Spleen (tissue), 13 donors: ENCODE measurements at places on chromosomes 3 and 15. TPM values are rescaled to one million over a fixed set of nuclear protein-coding genes. Genes with fewer than 3 reads are reported as not detected.

DNA sequence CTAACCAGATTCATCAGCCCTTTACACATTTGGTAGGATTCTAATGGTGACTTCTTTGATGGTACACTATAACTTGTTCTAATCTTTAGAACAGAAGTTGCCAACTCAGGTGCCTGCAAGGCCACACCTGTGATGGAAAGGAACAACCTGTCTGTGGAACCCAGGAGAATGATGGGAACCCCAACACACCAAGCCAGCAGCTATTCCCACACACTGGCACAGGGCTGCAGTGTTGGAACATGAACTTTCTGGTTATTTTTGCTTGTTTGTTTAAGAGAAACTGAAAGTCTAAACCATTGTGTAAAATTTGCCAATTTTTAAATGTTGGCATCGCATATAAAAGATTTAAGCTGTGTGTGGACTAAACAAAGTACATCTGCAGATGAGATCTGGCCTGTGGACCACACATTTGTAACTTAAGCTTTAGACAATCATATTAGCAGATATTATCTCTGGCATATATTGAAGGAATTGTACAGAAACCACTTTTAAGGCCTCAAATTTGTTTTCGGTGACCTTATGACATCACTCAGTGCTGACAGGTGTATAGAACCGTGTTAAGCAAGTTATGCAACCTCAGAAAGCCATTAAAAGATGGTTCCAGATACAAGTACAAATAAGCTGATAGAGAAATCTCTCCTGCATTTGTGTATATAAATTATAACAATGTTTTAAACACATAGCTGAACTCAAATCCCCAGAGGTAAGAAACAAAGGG, 242.9 kb downstream of the SLC9A9 start:
- DNase-seq: no peak

GRCh38 chr3:119885746-119886530, 104.0 kb downstream of the NR1I2 start:
- DNase-seq: no peak

GRCh38 chr3:110598847-110599490, 472.6 kb upstream of the NECTIN3 start:
- DNase-seq: no peak

GRCh38 chr3:157201648-157202278, 41.8 kb upstream of the CCNL1 start:
- DNase-seq: no peak

Gene SCAANT1
- not detected for total RNA-seq

DNA sequence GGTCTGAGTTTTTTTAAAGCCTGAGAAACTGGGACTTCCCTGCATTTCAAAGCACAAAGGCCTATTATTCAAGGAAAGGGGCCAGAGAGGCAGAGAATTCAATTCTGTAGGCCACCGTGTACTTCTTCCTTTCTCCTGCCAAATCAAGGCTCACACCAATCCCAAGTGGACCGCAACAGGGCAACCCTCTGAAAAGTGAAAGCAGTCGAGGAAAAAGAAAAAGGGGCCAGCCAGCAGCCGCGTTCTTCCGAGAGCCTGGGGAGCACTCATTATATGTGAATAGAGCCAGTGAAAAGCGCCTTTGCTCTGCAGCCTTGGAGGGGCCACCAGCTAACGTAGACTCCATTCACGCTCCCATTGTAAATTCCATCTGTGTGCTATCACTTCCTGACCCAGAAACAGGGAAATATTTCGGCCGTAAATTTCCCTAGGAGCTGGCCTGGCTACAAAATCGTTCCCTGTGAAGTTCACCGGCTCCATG, 45.9 kb upstream of the THUMPD3 start:
- DNase-seq: no peak

DNA sequence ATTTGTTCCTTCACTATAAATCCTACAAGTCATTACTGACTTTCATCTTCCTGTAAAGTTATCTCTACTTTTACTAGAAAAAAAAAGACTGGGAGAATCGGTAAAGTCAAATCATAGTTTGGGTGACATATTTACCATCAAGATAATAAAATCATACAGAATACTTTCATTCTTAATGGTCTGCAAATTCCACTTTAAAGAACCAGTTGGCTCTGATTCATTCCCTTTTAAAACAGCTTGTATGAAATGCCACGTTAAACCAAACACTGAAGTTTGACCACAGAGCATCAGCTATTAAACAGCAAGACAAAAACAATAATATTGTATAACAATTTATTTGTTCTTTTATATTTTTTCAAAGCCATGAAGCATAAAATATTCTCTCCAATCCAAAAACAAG, 100.7 kb downstream of the FBN1 start:
- no peak for DNase-seq

Gene SEMA3B
- 4.5 TPM for total RNA-seq

Gene DUOXA2
- total RNA-seq: not detected

Gene PIGZ
- total RNA-seq: 2.7 TPM

GRCh38 chr15:60004009-60004845, at the start of gene FOXB1:
FOXB1 (plus strand) TSS chr15:60004311; CDS start chr15:60004964, 653 bp downstream.
- no peak for DNase-seq

GRCh38 chr15:65249641-65250040, 37.0 kb downstream of the PARP16 start:
- DNase-seq: no peak

DNA sequence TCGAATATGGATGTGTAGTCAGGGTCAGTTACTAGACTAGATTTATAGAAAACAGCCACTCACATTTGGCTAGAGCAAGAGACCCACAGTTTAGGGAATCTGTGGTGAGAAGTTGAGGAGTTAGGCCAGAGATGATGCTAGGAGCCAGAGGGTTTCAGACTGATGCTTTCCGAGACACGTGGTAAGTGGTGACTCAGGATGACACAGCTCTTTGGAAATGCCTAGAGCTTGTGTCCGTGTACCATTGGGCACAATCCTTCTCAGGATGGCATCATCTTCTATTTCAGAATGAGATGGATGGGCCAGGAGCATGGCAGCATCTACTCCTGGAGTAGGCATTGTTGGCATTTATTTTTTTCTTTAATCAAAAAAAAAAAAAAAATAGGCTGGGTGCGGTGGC, 28.5 kb downstream of the PTPRG start:
- no peak for DNase-seq

- no peak for DNase-seq
Measured at GRCh38 chr3:88691081-88691480, 416.3 kb upstream of the EPHA3 start.

Gene LTK
- total RNA-seq: 6.2 TPM

Gene NRG4
- total RNA-seq: not detected

GRCh38 chr15:43794269-43795037, 2.3 kb downstream of the SERF2 start:
- no peak for DNase-seq

DNA sequence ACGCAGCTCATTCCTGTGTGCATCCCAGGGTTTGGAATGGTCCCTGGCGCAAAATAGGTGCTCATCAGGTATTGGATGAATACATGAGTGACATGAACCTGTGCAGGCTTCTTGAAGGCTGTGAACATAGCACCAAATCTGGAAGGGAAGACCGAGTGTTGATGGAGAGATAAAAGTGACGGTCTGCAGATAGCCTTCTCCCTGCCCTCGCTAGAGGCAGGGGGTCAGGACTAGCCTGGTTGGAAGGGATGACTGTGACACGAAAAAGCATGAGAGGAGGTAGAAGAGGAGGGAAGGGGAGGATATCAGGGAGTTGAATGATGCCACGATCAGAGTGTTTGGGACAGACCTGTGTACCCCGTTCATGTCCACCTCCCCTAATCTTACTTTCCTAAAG, 267.1 kb downstream of the XXYLT1 start:
- DNase-seq: no peak

DNA sequence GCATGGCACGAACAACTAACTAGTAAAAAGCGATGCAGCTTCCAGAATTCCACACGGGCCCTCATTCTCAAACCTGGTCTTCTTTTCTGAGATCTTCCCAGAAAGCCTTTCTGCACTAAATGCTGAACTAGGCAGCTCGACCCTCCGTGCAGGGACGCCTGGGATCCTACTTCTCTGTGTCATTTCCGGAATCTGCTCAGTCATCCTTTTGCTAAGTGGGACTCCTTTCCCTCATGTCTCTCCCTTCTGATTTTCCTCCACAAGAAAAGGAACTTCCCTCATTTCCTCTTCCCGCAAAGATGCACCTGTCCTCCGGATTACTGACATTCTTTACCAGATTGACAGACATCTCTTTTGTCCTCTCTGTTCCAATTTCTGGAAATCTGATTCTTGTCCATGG, 9.2 kb upstream of the HES1 start:
- DNase-seq: no peak

Gene SEMA7A
- total RNA-seq: 74.9 TPM

Gene CAND2
- total RNA-seq: 4.0 TPM

- no peak for DNase-seq
Measured at GRCh38 chr3:60013241-60013640, 963.4 kb upstream of the CFAP20DC start.

GRCh38 chr3:59052803-59053411, 3.1 kb upstream of the CFAP20DC start:
- DNase-seq: no peak

Gene ALDH1A3
- total RNA-seq: 0.94 TPM

DNA sequence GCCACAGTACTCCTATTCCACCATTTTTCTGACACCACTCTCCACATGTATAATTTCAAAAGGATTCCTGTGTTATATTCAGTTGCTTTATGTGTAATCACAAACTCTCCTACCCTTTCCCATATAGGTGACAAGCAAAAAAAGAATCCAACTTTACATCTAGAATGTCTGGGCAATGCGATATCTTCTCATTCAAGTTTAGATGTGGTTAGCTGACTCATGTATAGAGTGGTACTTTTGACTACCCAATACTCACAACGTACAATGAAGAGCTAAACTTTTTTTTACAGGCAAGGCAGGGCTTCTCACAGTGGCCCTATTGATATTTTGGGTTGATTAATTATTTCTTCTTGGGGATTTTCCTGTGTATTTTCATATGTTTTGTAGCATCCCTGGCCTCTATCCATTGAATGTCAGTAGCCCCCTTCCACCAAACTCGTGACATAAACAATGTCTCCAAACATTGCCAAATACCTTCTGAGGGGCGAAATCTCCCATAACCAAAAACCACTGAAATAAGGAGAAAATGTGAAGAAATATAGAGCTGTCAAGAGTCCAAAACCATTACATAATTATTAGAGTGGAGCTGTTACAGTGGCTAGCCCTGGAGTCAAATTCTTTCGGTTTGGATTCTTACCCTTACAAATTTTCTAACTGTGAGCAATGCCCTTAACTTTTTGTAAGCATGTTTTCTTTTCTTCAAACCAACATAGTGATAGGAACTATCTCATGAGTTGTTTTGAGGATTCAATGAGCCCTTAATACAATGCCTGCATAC, 342.6 kb downstream of the NSUN3 start:
- no peak for DNase-seq

Gene TAGLN3
- total RNA-seq: not detected

Gene ZNF620
- 5.9 TPM for total RNA-seq

DNA sequence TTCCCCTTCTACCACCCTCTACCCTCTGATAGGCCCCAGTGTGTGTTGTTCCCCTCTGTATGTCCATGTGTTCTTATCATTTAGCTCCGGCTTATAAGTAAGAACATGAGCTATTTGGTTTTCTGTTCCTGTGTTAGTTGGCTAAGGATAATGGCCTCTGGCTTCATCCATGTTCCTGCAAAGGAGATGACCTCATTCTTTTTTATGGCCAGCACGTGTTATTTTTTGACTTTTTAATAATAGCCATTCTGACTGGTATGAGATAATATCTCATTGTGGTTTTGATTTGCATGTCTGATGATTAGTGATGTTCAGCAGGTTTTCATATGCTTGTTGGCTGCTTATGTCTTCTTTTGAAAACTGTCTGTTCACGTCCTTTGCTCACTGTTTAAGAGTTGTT, 63.1 kb upstream of the NPHP3 start:
- no peak for DNase-seq

Gene ST3GAL6
- 15.7 TPM for total RNA-seq

Gene TLR9
- total RNA-seq: 4.2 TPM

DNA sequence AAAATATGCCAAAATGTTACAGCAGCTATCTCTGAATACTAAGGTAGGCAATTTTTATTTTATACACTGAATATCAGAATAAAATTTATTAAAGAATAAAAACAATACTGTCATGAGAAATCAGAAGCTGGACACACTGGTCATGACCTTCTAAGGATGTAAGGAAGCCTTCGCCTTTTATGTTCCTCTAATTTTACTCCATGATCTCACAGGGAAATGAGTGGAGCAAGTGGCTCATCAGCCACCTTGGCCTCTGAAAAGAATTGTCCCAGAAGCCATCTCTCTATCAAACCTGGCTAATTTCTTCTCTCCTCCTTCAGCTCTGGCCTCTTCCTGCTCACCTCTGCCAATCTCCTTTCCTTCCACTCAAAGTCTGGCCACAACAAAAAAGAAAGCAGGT, 48.6 kb downstream of the THRB start:
- no peak for DNase-seq

DNA sequence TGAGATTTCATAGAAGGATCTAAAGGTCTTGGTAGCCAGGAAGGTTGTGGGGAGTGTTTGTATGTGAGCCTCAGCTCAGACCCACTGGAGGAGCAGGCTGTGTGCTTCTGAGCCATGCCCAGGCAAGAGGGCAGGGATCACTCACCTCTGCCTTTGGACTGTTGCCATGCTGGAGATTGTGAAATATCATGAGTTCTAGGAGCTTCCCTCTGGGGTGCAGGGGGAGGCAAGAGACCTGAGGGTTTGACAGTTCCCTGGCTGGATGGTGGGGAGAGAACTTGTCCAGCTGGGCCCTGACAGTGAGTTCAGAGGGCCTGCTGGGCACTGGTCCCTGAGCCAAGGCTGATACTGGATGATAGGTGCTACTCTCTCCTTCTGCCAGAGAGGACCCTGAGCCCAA, 6.0 kb downstream of the SLC6A1 start:
- no peak for DNase-seq

GRCh38 chr15:60616628-60617027, 137.7 kb upstream of the ICE2 start:
- no peak for DNase-seq

- no peak for DNase-seq
Measured at GRCh38 chr15:31226021-31226420, 100.6 kb upstream of the KLF13 start.
